ENCODE measurements at places on chromosomes 6 and 20. TPM values are rescaled to one million over a fixed set of nuclear protein-coding genes. Genes with fewer than 3 reads are reported as not detected.

GRIK2 gene
- total RNA-seq: 32.3 TPM

MOG gene
- not detected for total RNA-seq

MUC22 gene
- total RNA-seq: not detected

VSTM2L gene
- 1.3 TPM for total RNA-seq

HLA-DMA gene
- total RNA-seq: 8.9 TPM

APOBEC2 gene
- total RNA-seq: 11.4 TPM

NDRG3 gene
- total RNA-seq: 26.9 TPM

STX11 gene
- 2.7 TPM for total RNA-seq

KHDRBS2 gene
- total RNA-seq: 5.2 TPM

ERVFRD-1 gene
- not detected for total RNA-seq

GTF2H4 gene
- total RNA-seq: 26.2 TPM
